ENCODE measurements at places on chromosomes 2 and 18.

GRCh38 chr2:149808556-149808955 is 221.0 kb upstream of the MMADHC start:
- no peak for DNase-seq

DNA sequence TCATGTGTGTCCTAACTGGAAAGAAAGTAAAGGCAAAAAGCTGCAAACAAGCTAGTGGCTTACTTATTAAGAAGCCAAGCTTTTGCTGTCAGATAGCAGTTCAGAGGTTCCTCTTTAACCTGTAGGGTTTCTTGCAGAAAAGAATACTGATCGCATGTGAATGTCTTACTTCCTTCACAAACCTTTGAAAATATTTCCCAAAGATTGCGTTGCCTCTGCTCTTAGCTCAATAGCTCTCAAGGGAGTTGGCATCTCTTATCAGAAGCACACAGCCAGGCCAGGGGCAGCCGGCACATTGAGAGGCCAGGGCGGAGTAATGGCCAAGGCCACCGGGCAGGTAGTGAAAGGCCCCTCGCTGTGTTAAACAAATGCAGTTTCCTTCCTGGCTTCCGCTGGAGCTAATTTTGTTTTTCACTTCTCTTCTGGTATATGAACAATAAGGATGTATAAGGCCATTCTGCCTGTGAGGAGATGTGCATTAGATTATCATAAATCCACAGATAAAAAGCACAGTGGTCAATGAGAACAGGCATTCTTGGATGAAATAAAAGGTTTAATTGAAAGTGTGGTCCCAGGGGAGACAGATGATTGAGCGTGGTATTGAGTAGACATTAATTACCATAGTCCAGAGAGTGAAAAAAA is 542.4 kb upstream of the NRP2 start:
- no peak for DNase-seq

GRCh38 chr2:207321514-207321913 is 155.8 kb upstream of the KLF7 start:
- DNase-seq: no peak

- DNase-seq: no peak
Observed at GRCh38 chr2:64562148-64562784, 38.1 kb downstream of the AFTPH start.

GRCh38 chr2:105518897-105519296 is 120.0 kb upstream of the FHL2 start:
- no peak for DNase-seq

GRCh38 chr2:147100406-147101035 is 744.3 kb upstream of the ACVR2A start:
- DNase-seq: no peak

DNA sequence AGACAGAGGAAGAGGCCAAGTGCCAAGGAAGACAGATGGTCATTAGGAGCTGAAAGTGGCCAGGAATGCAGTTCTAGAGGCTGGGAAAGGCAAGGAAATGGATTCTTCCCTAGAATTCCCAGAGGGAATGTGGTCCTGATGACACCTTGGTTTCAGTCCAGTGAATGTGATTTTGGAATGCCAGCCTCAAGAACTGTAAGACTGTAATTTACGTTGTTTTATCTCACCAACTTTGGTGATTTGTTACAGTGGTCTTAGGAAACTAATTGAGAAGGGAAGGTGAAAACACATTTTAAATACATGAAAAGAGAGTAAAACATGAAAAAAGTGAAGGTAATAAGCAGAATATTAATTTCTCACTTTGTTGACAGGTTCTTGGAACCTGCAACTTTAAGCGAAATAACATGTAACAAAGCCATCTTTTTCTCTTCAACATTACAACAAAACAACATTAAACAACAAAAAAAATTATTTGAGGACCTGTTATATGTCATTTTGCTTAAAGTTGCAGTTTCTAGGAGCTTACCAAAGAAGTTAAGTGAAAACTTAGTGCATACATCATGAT is 370.2 kb downstream of the METTL4 start:
- peak; percentile 23 for DNase-seq

GRCh38 chr2:108611021-108611420 is 76.8 kb downstream of the LIMS1 start:
- no peak for DNase-seq

DNA sequence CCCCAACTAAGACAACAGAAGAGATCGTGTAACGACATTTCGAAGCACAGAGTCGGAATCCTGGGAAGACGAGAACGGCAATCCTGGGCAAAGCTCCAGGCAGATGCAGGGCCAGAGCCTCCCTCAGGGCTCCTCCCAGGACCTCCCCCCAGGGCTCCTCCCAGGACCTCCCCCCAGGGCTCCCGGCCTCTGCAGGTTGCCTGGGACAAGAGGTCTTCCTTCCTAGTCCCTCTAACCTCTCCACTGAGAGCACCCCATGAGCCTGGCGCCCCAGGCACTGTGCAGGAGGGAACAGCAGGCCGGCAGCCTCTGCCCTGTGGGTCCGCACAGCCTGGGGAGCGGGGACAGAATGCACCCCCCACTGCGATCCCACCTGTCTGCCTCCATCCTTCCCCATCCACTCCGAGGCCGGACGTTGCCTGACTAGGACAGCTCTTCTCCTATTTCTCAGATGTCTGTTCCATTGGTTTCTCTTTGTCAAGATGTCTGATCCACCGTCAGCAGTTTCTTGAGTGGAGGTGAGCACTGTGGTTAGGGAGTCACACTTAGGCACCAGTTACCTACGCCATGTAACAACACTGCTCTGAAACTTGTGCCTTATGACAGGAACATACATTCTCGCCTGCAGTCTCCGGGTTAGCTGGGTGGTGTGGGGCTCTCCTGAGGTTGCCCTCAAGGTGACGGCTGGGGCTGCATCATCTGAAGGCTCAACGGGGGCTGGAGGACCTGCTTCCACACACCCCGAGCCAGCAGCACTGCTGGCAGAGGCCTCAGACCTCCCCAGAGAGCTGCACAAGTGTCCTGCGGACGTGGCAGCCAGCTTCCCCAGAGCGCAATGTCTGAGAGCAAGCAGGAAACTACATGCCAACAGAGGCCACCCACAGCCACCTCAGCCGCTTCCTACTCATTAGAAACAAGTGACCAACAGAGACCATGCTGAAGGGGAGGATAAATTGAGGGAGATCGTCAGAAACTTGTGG is 28.9 kb downstream of the ADI1 start:
- peak; percentile 56 for DNase-seq

DNA sequence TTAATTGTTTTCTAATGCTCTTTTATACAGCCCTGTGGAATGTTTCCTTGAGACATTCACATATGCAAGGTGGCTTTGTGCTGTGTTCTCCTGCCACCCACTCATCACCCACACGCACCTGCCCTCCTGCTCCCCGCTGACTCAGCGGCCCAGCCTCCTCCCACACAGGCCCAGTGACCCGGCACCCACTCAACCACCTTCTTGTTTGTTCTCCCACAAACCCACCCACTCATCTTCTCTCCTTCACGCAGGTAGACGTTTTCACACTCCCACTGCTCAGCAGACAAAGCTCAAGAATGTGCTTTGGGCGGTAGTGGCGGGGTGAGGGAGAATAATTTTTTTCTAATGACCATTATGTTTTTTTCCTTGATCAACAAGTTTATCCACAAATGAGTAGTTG is 28.6 kb upstream of the NEMP2 start:
- DNase-seq: no peak

Measured in hindlimb muscle (tissue), 1 donor.